ENCODE measurements at places on chromosomes 16 and 17. TPM values are rescaled to one million over a fixed set of nuclear protein-coding genes. Genes with fewer than 3 reads are reported as not detected.

FBRS gene
- 8.2 TPM for total RNA-seq

PNMT gene
- total RNA-seq: 3.7 TPM

CRYBA1 gene
- not detected for total RNA-seq

ZMYND15 gene
- total RNA-seq: not detected

MARCHF10 gene
- total RNA-seq: 0.41 TPM

TMC6 gene
- total RNA-seq: 2.0 TPM

PYDC1 gene
- 0.41 TPM for total RNA-seq

TP53TG3D gene
- 1.2 TPM for total RNA-seq

BPTF gene
- 128 TPM for total RNA-seq

CTRB1 gene
- total RNA-seq: not detected

TNP2 gene
- total RNA-seq: not detected

SPATA32 gene
- total RNA-seq: not detected

KRT24 gene
- total RNA-seq: not detected

CCT6B gene
- total RNA-seq: 2.9 TPM

ABCC6 gene
- total RNA-seq: 0.41 TPM

SREBF1 gene
- 17.5 TPM for total RNA-seq

TBC1D3D gene
- total RNA-seq: not detected

Measured in frontal cortex (tissue), 4 donors.